Activated T-cell treated with anti-CD3 and anti-CD28 coated beads for 1 hour (primary cell): ENCODE measurements at places on chromosomes 16 and 17.

GRCh38 chr17:57899822-57900221, 50.0 kb upstream of the MRPS23 start:
- DNase-seq, result no peak

GRCh38 chr17:67509390-67510287, 132.6 kb downstream of the PITPNC1 start:
- DNase-seq, result no peak

DNA sequence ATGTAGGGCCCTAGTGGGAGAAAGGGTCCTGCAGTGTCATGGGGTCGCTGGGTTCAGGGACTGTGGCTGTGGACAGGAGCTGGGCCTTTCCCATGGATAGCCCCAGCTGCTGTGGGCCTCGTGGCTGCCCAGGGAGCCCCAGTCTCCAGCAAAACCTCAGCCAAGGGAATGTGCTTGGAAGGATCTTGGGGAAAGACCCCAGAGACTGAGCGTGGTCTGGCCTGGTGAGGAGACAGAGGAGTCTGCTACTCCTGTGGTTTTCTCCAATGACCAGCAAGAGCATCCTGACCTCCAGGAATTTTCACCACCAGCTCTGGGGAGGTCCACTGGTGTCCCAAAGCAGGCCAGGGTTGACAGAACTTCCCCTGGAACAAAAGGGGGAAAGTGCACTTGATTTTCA, 42.3 kb downstream of the RNF112 start:
- no peak for DNase-seq

DNA sequence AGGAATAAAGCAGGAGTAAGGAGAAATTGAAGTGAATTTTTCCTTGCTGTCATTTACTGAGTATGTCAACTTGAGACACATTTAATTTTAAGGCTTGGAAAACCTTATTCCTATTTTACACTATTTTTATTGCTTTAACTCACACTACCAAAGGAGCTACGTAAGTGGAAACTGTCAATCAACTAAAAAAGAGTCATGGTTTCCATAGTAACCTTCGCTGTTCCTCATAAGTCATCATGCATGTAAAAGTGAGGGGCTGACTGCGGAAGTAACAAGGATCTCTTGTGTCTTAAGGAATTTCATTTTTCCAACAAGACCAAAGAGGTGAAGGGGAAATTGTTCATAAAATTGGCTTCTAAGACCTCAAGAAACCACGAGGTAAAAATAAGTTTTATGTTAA, 516.2 kb upstream of the CA10 start:
- no peak for DNase-seq

DNA sequence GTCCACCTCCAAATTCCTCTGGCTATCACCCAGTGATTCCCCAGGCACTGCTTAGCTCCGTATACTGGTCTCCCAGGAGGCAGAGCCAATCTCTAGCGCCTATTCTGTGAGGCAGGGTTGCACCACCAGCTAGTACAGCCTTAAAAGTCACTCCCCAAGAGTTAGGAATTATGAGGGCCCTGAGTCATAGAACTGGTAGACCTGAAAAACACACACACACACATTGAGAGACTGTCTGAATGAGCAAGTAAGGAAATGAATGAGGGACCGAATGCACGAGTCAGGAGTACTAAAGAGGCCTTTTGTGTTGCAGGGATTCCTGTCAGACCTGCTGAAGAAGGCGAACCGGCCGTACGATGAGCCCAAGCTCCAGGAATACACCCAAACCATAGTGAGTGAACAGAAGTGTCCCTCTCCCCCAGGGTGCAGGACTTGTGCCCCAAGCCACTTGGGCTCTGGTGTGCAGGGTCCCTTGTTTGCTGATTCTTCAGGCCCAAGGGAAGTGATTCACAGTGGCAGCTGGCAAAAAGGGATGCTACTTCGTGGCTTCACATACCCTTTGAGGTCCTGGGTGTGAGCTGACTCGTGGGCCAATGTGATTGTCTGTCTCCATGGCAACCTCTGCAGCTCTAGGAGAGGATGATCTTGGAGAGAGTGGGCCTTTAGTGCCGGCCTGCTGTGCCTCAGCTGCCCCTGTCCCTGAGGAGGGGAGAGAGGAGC, 24.7 kb downstream of the CALB2 start:
- DNase-seq, result no peak

DNA sequence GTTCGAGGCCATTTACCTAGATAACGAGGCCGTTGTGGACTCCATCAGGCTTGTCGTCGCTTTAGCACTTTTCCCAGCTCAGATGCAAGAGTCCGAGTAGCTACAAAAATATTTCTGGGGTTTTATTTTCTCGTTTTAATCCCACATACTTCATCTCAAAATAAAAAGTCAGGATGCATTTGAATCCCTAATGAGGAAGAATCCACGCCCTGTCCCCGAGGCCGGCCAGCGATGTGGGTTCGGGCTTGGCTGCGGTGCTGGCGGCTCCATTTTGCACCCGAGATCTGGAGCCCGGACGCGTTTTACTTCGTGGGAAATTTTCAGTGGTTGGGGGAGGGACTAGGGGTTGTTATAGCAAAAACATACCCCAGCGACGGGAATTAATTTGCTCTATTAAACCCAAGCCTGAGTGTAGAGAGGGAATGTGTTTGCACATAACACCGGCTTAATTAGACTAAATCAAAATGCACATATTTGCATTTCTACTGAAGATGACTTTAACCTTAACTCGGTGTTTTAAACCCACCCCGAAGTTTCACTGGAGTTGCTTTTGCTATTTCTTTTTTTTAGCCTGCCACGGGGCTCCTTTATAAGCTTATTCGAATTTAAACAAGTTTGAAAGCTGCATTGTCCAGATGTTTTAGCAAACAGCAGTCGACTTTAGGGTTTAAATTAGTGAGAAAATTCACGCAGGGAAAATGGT, 4.8 kb downstream of the IRX5 start:
- no peak for DNase-seq

DNA sequence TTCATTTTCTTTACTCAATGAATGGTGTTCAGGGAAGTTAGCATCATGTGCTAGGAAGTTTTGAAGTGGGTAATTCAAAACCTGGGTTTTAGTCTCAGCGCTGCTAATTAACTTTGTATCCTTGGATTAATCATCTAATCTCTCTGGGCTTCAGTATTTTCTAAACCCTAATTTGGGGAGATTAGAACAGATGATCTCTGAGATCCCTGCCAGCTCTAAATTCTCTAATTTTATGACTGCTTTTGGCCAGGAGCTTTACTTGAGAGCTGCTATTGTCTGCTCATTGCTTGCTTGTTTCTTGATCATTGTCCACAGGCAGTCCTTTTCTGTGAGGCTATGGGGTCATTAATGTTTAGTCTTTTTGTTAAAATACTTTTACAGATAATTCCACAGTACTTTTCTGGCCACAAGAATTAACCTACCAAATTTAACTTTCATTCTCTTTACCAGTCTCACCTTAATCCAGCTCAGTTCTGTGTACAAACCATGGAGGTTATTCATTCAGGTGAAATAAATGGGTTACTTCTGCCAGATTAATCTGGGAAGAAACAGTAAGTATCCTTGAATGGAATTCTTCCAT, 28.4 kb upstream of the VWA3A start:
- DNase-seq, result no peak

GRCh38 chr16:86577314-86577971, 906 bp upstream of the FOXL1 start:
- no peak for DNase-seq

DNA sequence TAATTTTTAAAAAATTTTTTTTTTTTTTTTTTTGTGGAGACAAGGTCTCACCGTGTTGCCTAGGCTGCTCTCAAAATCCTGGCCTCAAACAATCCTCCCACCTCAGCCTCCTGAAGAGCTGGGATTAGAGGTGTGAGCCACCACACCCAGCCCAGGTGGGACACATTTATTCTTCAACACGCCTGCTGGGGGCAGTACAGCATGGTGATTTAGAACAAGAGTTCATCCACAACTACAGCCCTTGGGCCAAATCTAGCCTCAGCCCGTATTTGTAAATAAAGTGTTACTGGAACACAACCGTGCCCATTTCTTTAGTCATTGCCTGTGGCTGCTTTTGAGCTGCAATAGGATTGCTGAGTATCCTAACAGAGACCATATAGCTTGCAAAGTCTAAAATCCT, 92.8 kb downstream of the KATNIP start:
- no peak for DNase-seq

DNA sequence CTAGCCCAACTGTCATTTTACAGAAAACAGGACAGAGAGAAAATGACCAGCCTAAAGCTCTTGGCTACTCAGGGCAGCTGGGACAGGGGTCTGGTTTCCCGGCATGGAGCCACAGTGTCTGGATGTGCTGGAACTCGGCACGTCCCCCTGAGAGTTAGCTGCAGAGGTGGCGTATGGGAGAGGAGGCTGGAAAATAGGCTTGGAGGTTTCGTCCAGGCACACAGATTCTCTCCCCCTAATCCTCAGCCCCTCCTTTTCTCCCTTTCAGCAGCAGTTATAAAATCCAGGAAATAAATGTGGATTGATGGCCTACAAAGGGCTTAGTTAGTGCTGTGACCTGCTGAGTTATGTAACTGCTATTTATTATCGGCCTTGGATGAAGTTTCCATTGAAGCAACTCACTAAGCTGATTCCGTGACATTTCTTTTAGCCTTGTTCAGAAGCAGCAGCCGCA, 89.5 kb upstream of the TOB1 start:
- DNase-seq, result no peak
